SW 1271 (cell line): ENCODE measurements at places on chromosomes 3 and 15.

DNA sequence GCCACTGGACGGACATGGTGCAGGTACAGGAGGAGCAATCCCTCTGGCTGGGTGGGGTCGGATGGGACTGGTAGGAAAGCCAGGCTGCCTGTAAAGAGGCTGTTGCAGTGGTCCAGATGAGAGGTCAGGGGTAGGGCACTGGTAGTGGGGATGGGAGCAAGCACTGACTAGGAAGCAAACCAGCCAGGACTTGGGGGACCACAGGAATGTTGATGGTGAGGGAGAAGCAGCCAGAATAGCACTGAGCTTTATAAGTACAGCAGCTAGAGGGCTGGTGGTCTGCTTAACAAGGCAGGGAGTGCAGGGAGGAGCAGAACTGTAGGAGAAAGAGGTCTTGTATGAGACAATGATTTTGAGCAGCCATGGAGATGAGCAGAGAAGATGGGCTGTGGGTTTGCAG is 38.7 kb upstream of the PTPN23 start:
- DNase-seq: no peak

DNA sequence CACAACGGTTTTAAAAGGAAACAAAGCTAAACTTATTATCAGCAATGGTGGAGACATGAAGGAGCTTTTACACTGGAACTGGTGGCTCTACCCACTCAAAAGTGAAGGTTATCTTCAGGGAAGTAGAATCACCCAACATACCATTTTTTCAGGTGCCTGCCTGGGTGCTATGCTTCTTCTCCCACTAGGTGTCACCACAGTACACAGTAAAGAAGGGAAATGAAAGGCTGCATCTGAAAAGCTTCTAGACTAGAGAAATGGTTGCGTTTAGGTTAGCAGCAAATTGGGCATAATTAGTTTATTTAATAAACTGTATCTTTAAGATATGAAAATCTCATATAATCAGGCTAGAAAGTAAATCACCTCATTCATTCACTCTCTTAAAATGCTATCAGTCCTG is 47.0 kb upstream of the SELENOK start:
- DNase-seq: peak; percentile 21

GRCh38 chr3:35867791-35868190 is 228.5 kb downstream of the ARPP21 start:
- no peak for DNase-seq

DNA sequence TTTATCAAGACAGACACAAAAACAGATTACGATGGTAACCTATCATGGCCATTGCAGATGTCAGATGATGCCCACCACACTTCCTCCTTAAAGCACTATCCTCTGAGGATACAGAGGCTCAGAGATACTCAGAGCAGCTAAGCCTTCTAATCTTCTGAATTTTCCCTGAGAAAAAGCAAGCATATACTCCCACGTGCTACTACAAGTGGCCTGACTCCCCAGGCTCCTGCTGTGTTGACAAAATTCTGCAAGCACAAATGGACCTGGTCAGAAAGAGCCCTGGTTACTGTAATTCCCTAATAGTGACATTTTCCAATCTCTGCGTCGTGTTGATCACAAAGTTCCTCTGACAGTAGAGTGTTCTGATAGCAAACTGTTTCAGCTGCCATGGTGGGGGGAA is 207.1 kb downstream of the KCNMB2 start:
- no peak for DNase-seq

DNA sequence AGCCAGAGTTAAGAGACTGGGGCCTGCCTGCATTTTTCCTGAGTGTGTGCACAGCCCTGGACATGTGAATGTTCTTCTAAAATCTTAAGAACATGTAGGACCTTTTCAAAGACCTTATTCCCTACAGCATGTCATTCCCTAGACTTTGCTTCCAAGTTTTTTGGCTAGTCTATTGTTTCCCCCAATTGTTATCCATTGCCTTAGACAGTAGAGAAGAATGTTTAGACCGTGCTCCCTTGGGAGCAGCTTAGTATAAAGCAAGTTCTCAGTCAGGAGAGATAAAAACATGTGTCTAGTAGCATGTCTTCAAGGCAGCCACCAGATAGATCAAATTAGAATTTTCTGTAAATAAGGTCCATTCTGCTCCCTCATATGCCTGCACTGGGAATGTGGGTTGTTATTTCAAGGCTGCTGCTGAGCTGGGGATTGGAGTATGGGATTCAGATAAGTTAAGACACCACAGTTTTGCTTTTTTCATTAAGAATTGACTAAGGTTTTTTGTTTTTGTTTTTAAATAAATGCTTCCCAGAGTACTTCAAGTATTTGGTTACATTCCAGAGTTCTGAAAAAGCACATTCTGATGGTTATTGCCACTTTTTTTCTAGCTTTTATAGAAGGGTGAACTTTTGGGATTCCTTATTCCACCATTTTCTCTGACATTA is 246.7 kb downstream of the RORA start:
- no peak for DNase-seq

- DNase-seq: no peak
Observed at GRCh38 chr3:108940568-108941263, 13.0 kb downstream of the GUCA1C start.

- no peak for DNase-seq
Observed at GRCh38 chr3:134214239-134214638, 36.4 kb downstream of the RYK start.
